ENCODE measurements at places on chromosomes 12 and 14. TPM values are rescaled to one million over a fixed set of nuclear protein-coding genes. Genes with fewer than 3 reads are reported as not detected.

AQP5 gene
- total RNA-seq, result not detected

IFNG-AS1 gene
- not detected for total RNA-seq

HNRNPA1 gene
- total RNA-seq, result 1,090 TPM

KRT75 gene
- total RNA-seq, result not detected

PPP2R5C gene
- total RNA-seq, result 146 TPM

KRT74 gene
- total RNA-seq, result not detected

LIN7A gene
- total RNA-seq, result 1.8 TPM

TAS2R13 gene
- total RNA-seq, result 0.91 TPM

PIP4P1 gene
- 54.6 TPM for total RNA-seq

DNA sequence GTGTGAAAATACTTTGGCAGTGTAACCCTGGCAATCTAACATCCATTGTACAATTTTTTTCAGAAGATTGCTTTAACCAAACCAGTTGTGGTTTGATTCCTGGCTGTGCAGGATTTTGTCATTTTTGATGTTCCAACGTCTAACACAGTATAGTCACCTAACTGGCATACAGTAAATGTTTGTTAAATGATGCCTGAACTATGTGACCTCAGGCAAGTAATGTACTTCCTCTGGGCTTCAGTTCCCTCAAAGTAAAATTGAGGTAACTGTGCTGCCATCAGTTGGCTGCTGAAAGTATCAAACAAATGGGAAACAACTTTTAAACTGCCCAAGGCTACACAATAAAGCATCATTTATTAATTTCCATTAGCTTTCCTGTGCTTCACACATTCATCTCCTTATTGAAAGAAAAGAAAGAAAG is 4.3 kb downstream of the TM7SF3 start:
- peaks cover 4% of the 10 kb centered on the region for H3K4me1 ChIP-seq
- no peaks in the 10 kb centered on the region for H3K36me3 ChIP-seq
- no peak overlapping the region for H3K27ac ChIP-seq
- DNase-seq, result no peak
- no peaks in the 10 kb centered on the region for H3K27me3 ChIP-seq

GRCh38 chr14:61229475-61229888 is 51.7 kb downstream of the TMEM30B start:
- H3K27ac ChIP-seq, result no peak overlapping the region
- H3K4me1 ChIP-seq, result no peaks in the 10 kb centered on the region
- H3K4me3 ChIP-seq, result no peak overlapping the region
- H3K27me3 ChIP-seq, result no peaks in the 10 kb centered on the region
- DNase-seq, result no peak
- H3K36me3 ChIP-seq, result no peaks in the 10 kb centered on the region

DNA sequence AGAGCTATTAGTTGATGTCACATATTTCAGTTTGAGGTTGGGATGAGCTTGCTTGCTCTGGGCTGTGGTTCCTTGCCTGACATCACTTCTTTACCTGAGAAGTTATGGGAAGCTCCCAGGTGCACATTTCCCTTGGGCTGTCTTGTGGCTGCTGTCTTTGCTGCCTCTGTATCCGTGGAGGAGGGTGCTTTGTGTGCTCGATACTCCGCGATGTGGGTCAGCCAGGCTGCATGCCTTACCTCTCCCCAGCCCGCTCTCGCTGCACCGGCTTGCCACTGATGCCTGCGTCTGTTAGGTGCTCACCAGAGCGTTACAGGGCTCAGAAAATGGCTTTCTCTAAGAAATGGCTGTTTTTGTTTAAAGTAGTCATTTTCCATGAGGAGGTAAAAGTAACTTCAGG is 19.6 kb downstream of the PELI2 start:
- H3K27ac ChIP-seq, result no peak overlapping the region
- DNase-seq, result no peak
- H3K27me3 ChIP-seq, result no peaks in the 10 kb centered on the region
- H3K4me3 ChIP-seq, result no peak overlapping the region
- no peaks in the 10 kb centered on the region for H3K36me3 ChIP-seq

DNA sequence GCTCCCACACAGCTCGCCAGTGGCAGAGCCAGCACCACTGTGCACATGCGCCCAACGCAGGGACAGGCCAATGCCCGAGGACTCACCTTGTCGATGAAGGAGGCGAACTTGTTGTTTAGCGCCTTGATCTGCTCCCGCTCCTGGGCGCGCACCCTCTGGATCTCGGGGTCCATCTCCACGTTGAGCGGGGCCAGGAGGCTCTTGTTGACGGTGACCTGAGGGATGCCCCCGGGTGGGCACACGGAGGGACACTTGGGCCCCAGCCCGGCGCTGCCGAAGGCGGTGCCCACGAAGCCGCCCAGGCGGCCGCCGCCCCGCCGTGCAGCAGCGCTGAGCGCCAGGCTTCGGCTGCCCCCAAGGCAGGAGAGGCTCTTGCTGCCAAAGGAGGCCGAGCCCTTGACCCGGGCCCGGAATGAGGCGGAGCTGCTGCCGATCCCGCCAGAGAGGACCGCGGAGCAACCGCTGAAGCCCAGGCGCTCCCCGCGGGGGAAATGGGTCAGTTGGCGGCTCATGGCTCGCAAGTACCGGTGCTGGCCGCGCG is at the start of gene KRT72:
TSS of gene KRT72 (minus strand) at position 523 of the 541 bp plus-strand sequence. CDS start at position 512, 11 bp downstream.
- H3K4me1 ChIP-seq, result no peaks in the 10 kb centered on the region
- no peak for DNase-seq
- H3K27me3 ChIP-seq, result peaks cover 15% of the 10 kb centered on the region
- no peak within 1 kb of the TSS for H3K4me3 ChIP-seq

DNA sequence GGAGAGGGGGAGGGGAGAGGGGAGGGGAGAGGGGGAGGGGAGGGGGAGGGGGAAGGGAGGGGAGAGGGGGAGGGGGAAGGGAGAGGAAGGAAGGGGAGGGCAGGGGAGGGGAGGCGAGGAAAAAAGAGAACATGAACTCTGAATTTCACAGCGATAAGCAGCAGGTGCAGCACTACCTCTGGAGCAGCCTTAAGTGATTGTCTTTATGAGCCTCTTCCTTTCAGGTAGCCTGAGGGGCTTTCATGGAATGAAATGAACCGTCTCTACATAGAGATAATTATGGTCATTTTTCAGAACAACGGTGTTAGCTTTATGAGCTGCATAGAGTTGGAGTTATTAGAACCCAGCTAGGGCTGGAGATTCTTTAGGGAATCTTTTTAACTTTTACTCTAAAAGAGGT is 18.1 kb upstream of the PTCSC3 start:
- DNase-seq, result no peak
- no peak overlapping the region for H3K27ac ChIP-seq
- no peaks in the 10 kb centered on the region for H3K4me1 ChIP-seq
- H3K36me3 ChIP-seq, result no peaks in the 10 kb centered on the region

DNA sequence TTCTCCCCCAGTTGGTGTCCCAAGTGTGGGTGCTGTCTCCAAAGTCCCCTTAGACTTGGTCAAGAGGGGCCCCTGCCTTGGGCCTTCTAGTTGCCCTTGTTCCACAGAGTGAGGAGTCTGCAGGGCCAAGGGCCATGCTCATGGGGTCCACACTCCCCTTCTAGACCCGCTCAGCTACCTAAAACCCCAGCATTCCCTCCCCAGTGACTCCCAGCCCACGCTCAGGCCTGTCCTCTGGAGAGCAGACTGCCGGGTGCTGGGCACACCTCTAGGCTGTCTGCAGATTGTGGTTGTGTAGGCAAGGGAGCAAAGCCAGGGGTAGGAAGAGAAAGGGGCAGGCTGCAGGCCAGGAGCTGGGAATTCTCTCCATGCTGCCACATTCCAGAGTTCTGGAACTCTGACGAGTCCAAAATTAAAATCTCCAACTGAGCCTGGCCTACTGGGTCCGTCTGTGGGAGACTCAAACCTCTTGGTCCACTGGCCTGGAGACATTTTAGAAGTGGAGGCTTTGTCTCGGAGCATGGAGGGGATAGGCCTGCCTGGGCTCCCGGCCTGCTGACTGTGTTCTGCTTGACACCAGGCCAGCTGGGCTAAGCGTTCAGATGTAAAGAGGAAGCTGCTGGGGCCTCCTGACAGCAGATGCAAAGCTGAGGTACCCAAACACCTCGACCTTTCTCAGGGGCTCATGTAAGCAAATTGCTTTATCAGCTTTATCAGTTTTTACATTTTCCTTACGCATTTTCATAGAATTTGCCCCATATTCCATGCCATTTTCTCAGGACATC is 13.7 kb upstream of the KRT5 start:
- DNase-seq, result no peak
- no peaks in the 10 kb centered on the region for H3K4me1 ChIP-seq
- no peak overlapping the region for H3K27ac ChIP-seq

GRCh38 chr12:47742253-47742825 is 16.3 kb downstream of the RAPGEF3 start:
- H3K36me3 ChIP-seq, result no peaks in the 10 kb centered on the region
- H3K27ac ChIP-seq, result no peak overlapping the region
- no peaks in the 10 kb centered on the region for H3K27me3 ChIP-seq
- no peak overlapping the region for H3K4me3 ChIP-seq
- peak; percentile 80 for DNase-seq

GRCh38 chr12:105040476-105040875 is 43.8 kb downstream of the ALDH1L2 start:
- H3K27me3 ChIP-seq, result no peaks in the 10 kb centered on the region
- no peak overlapping the region for H3K4me3 ChIP-seq
- H3K36me3 ChIP-seq, result no peaks in the 10 kb centered on the region

- H3K4me3 ChIP-seq, result no peak overlapping the region
- H3K36me3 ChIP-seq, result no peaks in the 10 kb centered on the region
- H3K27me3 ChIP-seq, result no peaks in the 10 kb centered on the region
- H3K27ac ChIP-seq, result no peak overlapping the region
- no peaks in the 10 kb centered on the region for H3K4me1 ChIP-seq
These were observed 4.5 kb upstream of the DNAH10 start for GRCh38 chr12:123757561-123757960.

DNA sequence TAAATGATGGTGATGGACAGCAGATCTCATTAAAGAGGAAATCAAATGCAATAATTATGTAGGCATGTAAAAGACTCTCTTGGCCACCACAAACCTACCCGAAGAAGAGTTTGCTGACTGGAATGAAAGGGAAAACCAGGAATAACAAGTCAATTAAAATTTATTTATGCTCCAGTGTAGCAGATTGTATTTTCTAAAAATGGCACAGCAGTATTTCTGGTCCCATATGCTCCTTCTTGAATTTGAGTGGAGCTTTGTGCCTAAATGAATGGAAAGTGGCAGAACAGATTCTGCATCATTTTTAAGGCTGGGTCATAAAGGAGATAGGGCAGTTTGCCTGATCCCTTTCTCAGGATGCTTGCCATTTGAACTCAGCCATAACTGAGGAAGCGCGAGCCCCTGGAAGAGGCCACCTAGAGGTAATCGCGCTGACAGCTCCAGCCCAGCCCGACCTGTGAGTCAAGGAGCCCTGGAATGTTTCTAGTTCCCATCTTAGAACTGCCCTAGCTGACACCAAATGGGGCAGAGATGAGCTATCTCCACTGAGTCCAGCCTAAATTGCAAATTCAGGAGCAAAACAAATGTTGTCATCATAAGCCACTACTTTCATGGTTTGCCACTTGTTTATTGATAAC is 229.2 kb upstream of the TMTC1 start:
- no peak for DNase-seq
- H3K27ac ChIP-seq, result no peak overlapping the region
- no peak overlapping the region for H3K4me3 ChIP-seq
- H3K4me1 ChIP-seq, result no peaks in the 10 kb centered on the region

GRCh38 chr14:75279153-75279762 is 630 bp downstream of the FOS start:
- H3K27ac ChIP-seq, result peak overlapping the region; percentile 96
- H3K4me1 ChIP-seq, result peaks cover 4% of the 10 kb centered on the region
- H3K4me3 ChIP-seq, result peak overlapping the region; percentile 77
- peaks cover 7% of the 10 kb centered on the region for H3K36me3 ChIP-seq

GRCh38 chr14:99576304-99576703 is 27.7 kb downstream of the CCDC85C start:
- no peaks in the 10 kb centered on the region for H3K36me3 ChIP-seq
- no peak overlapping the region for H3K4me3 ChIP-seq
- no peak for DNase-seq

- no peak overlapping the region for H3K27ac ChIP-seq
- no peaks in the 10 kb centered on the region for H3K36me3 ChIP-seq
- H3K27me3 ChIP-seq, result no peaks in the 10 kb centered on the region
- no peak for DNase-seq
- H3K4me3 ChIP-seq, result no peak overlapping the region
These were observed 17.0 kb upstream of the WNT5B start for GRCh38 chr12:1611803-1612572.

DNA sequence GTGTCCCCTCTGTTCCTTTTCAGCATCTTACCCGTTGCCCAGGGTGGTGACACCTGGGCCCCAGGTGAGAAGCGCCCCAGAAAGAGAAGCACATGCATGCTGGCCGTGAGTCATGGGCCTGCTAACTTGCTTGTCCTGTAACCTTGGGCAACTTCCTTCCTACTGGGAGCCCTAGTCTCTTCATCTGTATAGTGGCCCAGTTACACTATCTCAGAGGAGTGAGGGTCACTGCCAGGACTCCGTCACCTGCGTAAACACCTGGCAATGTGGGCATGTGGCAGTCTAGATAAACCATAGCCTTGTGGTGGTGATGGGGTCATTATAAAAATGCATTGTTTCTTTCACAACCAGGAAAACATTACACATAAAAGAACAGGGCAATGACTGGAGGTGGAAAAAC is 125.2 kb downstream of the SLC25A47 start:
- no peak for DNase-seq
- H3K4me3 ChIP-seq, result no peak overlapping the region
- H3K4me1 ChIP-seq, result no peaks in the 10 kb centered on the region
- H3K36me3 ChIP-seq, result no peaks in the 10 kb centered on the region

DNA sequence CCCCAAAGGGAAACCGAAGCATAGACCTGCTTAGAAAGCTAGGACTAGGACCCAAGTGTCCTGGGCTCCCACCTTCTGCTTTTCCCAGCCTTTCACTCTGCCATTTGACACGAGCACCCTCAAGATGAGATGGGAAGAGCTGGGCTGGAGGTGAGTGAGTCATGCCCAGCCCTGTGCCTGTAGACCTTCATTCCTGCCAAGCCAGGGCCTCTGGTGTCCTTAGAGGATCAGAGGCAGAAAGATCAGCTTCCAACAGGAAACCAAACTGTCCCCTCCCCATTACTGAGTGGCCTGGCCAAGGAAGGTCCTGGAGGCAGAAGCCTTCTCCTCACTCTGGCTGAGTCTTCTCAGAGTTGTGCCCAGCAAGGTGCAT is 3.5 kb downstream of the TMEM63C start:
- H3K36me3 ChIP-seq, result no peaks in the 10 kb centered on the region
- H3K27ac ChIP-seq, result peak overlapping the region; percentile 75
- no peak for DNase-seq
- peaks cover 5% of the 10 kb centered on the region for H3K4me1 ChIP-seq
- H3K27me3 ChIP-seq, result peaks cover 6% of the 10 kb centered on the region

DNA sequence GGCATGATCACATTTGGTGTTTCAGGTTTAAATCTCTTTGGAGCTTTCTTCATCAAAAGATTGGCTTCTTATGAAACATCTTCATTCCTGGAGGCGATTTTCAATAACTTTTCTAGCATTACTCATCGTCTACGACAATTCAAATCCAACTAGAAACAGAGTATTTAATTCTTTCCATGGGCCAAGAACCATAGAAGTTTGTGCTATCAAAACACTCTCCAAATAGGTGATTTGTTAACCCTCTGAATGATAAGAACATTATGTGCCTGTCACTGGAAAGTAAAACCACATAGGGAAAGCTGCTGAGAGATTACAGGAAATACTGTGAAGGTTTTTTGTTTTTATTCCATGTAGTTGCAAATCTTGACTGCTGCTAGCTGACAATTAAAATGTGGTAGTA is 6.9 kb upstream of the DCN start:
- no peaks in the 10 kb centered on the region for H3K36me3 ChIP-seq
- no peak for DNase-seq
- no peaks in the 10 kb centered on the region for H3K27me3 ChIP-seq

- no peaks in the 10 kb centered on the region for H3K27me3 ChIP-seq
- no peaks in the 10 kb centered on the region for H3K36me3 ChIP-seq
These were observed 72.1 kb downstream of the TRIM9 start for GRCh38 chr14:51022769-51023168.

Measured in colonic mucosa (tissue), 4 donors.